ENCODE measurements at places on chromosomes 11 and 22.

DNA sequence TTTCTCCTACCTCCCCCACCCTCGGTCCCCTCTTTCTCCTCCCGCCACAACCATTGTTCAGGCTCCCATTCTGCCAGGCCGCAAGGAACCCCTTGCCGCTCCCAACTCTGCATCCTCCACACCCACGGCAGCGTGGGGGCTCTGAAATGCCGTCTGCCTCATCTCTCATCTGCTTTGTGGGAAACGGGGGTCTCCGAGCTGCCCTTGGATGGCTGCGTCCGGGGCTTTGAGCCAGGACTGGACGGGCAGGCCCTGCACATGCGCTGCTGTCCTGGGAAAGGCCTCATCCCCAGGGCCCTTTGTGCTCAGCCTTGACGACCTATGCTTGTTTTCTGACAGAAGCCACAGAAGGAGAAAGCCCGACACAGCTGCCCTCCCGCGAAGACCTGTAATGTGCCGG lies 8.5 kb downstream of the CRELD2 start:
- no peak for DNase-seq

GRCh38 chr11:125262194-125262829 lies 97.8 kb downstream of the PKNOX2 start:
- no peak for DNase-seq

DNA sequence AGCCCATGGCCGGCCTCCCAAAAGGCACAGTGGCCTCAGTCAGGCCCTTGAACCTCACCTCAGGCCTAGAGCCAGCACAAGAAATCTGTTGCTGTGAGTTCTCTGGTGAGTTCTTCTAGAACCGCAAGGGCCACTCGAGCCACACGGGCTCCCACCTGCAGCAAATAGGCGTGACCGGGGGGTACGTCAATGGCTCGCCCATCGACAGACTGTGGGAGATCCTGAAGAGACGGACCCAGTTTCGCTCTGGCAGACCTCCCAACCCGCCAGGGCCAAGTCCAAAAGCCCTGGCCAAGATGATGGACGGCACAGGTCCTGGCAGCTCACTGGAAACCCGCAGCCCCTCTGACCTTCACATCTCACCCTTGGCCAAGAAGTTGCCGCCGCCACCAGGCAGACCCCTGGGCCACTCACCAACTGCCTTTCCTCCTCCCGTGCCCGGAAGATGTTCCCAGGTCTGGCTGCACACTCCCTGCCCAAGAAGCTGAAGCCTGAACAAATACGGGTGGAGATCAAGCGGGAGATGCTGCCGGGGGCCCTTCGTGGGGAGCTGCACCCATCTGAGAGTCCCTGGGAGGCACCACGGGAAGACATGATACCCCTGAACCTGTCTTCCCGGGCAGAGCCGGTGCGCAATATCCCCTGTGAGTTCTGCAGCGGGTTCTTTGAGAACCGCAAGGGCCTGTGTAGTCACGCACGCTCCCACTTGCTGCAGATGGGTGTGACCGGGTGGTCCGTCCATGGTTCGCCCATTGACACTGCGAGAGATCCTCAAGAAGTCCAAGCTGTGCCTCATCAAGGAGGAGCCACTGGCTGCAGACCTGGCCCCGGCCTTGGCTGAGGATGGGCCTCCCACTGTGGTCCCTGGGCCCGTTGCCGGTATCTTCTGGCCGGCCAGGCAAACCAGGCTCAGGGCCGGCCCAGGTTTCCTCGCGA lies 544.2 kb upstream of the CCDC179 start:
- DNase-seq: no peak

DNA sequence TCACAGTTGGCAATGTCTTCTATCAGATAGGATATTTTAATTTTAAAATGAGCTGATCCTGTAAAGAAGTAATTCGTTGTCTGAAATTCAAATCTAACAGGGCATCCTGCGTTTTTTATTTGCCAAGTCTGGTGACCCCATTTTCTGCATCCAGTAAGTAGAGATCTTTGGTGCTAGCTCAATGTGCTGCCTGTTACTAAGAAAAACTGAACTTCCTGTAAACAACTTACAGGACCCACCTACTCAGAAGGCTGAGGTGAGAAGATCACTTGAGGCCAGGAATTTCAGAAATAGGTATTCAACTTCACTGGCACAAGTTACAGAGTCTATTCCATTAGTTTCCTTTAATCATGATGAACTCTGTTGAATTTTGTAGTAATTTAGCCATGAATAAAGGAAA lies 4.0 kb downstream of the ARL14EP start:
- DNase-seq: no peak

DNA sequence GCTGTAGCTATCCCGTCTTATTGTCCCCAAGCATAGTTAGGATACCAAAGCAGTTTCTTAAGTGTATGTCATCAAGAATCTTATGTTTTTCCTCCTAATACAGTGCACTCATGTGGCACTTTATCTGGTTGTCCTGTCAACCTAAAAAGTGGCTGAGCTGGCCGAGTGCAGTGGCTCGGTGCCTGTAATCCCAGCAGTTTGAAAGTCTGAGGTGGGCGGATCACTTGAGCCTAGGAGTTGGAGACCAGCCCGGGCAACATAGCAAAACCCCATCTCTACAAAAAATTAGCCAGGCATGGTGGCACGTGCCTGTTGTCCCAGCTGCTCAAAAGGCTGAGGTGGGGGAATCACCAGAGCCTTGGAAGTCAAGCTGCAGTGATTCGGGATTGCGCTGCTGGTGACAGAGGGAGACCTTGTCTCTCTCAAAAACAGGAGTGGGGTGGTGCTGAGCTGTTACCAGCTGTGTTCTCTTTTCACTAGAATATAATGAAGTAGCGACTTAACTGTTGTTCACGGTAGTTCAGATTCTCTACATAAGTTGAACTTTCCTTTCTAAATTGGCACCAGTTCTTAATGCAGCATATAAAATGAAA lies 48.1 kb downstream of the EP300 start:
- DNase-seq: no peak

DNA sequence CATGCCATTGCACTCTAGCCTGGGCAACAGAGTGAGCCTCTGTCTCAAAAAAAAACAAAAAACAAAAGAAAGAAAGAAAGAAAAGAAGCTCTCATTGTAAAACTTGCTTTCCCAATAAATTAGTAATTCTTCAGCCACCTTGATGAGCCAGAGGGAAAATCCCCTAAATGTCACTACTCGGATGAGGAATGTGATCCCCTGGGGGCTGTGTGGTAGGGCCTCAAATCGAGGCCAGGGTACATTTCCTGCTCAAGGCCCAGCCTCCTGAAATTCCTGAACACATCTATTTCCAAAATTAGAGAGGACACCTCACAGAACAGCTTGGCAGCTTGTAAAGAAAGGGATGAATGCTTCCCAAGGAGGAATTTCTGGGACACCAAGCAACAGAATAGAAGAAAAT lies 147.1 kb upstream of the SESN3 start:
- DNase-seq: no peak

DNA sequence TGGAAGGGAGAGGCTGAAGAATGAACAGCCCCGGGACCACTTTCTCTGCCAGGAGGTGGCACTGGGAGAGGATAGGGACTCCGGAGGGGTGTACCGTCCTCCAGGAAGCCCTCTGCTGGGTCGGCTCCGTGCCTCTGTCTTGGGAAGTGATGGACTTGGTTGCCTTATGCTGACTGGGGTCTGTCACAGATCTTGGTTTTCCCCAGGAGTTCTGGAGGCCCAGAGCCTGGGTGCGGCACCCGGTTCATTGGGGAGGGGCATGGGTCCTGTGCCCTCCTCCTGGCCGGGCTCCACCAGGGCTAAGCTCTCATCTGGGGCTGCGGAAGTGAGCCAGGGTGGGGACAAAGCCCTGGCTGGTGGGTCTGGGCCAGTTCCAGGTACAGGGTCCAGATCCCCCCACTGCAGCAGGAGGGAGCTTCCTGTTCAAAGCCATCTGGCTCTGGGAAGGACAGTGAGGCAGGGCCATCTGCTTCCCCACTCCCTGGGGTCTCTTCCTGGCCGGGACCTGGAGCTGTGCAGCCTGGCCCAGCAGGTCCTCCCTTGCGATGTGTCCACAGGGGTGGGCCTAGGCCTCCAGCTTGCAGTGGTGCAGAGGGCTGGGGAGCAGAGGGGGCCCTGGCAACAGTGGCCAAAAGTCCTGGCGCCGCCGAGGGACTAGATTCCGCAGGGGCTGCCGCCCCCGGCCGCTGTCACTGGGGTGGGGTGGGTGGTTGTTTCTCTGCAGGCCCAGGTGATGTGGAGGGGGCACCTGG lies 1.1 kb upstream of the AP2A2 start:
- no peak for DNase-seq

DNA sequence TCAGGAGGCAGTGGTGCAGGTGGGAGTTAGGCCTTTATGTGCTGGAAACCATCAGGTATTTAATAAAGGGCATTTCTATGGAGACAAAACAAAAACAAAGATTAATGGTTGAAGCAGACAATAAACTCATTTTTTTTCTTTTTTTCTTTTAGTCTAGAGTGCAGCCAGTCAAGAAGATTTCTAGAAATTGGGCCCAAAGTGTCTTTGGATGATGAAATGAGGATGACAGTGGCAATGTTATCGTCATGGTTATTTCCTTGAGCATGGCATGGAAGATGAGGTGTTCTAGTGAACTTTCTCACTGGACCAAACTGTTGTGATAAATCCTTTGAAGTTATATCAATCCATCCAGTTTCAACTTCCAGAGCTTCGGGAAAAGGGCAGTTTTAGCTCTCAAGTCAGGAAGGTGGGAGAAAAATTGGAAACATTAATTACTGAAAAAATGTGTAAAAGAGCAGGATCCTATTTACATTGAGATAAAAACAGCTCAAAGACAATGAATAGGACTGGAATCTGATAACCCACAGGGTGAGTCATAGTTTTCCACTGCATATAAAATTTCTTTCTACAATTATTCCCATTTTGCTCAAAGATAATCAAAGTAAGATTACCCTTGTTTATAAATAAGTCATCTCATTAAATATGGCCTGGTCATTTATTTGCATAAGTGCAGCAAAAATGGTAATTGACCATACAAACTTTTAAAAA lies 33.0 kb downstream of the PRR5L start:
- DNase-seq: no peak

DNA sequence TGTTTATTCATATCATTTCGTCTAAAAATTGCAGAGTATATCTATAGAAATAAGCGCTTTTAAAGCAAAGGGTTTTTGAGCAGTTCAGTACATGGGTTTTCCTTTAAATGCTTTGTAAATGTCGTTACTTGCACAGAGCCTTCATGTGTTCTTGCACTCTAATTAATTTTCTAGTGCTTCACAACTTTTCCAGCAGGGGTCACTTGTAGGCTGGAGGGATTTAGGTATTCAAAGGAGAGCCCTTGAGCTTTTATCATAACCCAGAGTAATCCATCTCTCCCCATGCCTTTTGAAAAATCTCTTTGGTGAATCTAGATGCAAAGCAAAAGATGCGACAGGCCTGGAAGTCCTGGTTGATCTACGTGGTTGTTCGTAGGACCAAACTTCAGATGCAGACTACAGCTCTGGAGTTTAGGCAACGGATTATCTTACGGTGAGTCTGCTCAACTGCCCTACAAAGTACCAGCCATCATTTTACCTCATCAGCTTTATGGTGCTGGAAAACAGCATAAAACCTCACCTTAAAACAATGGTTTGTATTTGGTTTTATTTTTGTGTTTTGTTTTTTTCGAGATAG lies 60.4 kb downstream of the SFI1 start:
- DNase-seq: no peak

- no peak for DNase-seq
Measured at GRCh38 chr11:80831374-80831773, 1390.5 kb upstream of the TENM4 start.

DNA sequence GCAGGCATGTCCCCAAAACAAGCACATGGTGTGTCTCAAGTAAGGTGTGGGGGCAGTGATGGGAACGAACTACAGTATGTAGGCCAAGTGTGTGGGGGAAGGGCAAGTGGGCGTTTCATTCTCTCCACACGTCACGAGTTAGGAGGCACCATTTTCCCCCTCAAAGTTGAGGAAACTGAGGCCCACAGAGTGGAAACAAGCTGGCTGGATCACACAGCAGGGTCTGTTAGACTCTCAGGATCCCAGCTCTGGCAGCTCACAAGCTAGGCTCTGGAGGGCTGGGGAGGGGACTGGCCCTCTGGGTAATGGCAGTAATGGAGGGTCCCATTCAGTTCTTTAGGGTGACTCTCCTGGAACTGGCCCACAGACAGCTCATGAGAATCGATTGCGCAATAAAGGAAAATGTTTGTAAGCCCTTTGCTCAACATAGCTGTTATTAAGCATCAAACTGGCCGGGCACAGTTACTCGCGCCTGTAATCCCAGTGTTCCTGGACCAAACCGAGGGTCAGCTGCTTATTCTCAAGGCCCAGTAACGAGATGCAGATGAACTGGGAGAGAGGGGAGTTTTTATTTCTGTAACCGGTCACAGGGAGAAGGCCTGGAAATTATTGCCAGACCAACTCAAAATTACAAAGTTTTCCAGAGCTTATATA lies 24.1 kb upstream of the TUB start:
- no peak for DNase-seq

DNA sequence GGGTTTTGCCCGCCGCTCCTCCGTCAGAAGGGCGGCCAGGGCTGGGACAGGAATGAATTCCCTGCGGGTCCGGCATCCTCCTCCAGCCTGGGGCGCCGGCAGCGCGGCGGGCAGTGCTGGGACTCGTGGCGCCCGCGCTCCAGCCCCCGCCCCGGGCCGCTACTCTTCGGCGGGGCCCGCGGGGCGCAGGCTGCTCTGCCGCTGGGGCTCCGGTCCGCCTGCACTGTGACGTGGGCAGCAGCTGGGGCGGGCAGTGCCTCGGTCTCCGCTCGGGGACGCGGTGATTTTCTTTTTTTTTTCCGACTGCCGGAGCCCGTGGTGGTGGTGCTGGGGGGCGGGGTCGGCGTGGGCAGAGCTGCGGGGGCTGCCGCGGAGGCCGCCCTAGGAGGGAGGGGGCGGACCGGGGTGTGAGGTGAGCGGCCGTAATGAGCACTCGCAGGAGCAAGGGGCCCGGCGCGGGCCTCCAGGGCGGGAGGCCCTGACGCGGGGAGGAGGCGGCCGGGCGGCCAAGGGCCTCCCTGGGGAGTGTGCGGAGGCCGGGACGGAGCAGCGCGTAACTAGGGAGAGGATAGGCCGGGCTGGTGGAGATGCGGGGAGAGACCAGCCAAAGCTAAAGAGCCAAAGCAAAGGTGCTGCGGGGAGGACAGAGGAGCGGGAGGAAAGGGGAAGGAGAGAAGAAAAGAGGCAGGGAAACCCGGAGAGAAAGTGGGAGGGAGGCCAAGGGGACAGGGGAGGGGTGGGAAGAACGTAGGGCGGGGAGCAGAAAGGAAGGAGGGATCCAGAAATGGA lies 73.3 kb upstream of the ZBED5 start:
- no peak for DNase-seq

DNA sequence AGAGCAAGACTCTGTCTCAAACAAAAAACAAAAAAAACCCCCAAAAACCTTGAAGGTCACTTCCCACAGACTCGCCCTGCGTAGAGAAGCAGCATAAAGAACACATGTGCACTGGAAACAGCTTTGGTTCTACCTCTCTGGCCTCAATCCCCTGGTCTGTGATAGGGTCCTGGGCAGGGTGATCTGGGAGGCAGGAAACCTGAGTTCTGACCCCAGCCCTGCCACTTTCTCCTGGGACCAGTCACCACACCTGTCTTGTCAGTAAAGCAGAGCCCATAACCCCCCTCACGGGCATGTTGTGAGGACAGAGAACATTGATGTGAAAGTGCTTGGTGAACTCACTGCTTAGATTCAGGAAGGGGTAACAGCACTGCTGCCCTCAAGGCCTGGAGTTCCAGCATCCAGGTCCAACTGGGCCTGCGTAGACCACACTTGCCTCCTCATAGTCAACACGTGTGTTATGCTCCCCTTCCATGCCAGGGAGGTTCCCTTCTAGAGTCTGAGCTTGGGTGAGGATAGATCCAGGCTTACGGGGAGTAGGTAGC lies 11.4 kb downstream of the UCP2 start:
- no peak for DNase-seq

GRCh38 chr22:38107692-38108515 lies 2.6 kb downstream of the BAIAP2L2 start:
- no peak for DNase-seq

GRCh38 chr22:46769191-46769675 lies 6.8 kb downstream of the TBC1D22A start:
- no peak for DNase-seq

All from GM19239 (cell line).